ENCODE measurements at places on chromosomes 16 and 17.

DNA sequence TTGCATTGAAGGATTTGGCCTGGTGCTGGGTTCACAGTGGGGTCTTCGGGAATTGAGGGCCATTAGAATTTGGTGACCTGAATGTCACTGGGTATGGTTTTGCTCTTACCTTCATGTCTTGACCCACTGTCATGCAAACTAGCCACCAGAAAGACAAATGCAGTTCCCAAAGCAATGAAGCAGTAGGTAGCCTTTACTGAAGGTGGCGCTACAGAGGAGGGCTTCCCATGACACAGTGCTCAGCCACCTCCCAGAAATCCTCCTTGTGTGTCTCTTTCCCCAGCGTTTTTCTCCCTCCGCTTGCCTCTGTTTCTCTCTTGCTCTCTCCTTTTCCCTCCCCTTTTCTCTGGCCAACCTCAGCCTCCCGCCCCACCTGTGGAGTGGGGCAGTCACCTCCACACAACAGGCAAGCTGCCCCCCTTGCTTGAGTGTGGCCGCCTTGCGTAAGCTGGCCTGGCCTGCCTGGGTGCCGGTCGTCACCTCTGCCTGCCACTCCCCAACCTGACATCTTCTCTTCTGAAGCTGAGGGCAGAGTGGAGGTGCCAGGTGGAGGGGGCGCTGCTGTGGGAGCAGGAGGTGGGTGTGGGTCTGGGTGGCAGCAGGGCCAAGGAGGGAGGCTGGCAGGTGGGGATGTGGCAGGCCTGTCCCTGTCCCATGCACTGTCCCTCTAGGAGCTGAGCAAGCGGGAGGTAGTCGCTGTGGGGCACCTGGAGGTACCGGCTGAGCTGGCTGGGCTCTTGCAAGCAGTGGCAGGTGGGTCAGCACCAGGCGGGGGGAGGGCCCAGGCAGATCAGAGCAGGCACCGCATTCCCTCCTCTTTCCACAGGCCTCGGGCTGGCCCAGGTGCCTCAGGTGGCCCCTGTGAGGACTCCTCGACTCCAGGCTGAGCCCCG, 34.7 kb downstream of the MYO15A start:
- no peak for DNase-seq

- no peak for DNase-seq
These were observed 33.3 kb downstream of the STAT5A start for GRCh38 chr17:42321555-42321954.

GRCh38 chr17:6066183-6066948, 3.8 kb upstream of the WSCD1 start:
- no peak for DNase-seq

DNA sequence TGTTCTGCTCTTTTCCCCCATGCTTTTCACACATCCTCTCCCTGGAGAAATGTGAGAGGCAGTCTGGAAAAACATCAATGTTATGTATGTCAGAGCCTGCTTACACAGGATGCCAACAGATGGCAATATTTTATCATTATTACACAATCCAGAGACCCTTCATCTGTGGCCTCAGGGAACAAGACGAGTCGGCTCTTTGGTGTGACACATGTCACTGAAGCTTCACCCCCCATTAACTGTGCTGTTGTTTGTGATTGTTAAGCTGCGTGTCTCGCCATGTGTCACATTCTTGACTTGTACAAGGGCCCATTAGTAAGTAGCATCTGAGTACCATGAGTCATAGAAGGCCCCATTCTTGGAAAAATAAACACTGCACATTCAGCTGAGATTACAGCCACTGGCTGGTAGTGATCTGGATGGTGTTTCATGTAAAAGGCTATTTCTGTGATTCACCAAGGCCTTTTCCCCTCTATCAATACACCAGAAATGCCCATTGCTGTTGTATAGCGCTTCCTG, 682.1 kb upstream of the SOX9 start:
- DNase-seq = no peak

All from caudate nucleus (tissue), 63 donors.